T-helper 1 cell (primary cell): ENCODE measurements at places on chromosomes 3 and 15.

- no peak for DNase-seq
Measured at GRCh38 chr3:176766862-176767261, 430.4 kb downstream of the TBL1XR1 start.

DNA sequence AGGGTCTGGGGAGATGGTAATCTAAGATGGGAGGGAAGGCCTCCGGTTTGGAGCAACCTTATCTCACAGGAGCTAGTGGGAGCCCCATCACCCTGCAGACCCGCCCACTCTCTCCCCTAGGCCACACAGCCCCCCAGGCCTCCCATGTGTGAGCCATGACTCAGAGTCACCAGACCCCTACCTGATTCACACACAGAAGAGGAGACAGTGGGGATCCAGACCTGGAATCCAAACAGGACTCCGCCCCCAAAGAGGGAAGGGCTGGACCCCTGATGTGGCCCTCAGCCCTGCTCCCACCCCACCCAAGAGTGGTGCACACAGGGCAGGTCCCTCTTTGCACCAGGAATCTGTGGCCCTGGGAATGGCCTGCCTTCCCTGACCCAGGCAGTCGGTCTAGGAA, 97.4 kb downstream of the ADCY5 start:
- no peak for DNase-seq

DNA sequence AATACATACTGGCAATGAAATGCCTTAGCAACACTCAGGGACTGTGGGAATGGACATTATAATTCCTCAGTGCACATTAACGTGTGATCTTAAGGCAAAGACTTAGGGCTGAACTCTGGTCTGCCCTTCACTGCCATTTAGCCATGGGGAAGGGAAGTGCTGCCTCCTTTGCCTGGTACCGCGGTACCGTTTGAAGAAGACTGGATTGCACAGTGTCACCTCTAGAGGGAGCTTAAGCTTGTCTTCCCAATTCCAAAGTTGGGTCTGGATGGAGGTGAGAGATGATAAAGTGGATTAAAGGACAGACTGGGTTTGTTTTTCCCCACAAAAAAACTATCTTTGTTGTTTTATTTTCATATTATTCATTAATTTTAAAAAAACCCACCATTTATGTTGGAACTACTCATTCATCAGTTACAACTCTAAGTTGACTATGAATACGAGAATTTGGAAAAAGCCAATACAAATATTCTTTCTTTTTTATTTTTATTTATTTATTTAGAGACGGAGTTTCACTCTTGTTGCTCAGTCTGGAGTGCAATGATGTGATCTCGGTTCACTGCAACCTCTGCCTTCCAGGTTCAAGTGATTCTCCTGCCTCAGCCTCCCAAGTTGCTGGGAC, 60.0 kb upstream of the SYN2 start:
- no peak for DNase-seq

GRCh38 chr3:4738737-4739274, 240.4 kb upstream of the BHLHE40 start:
- DNase-seq, result no peak

DNA sequence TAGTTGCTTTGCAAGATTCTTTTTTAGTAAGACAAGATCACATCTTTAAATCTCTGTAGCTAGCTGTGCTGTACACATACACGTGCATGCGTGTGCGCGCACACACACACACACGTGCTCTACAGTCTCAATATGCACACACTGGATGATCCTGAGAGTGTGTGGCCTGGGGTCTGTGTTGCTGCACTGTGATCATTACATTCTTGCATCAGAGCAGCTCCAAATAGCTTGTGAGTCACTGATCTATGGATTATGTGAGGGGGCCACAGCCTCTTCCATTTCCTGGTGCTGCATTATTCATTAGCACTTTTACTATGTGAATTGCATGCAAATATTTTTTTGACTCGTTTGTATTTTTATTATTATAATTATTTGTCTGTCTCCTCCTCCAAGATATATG, 34.6 kb downstream of the MCTP2 start:
- DNase-seq, result no peak

DNA sequence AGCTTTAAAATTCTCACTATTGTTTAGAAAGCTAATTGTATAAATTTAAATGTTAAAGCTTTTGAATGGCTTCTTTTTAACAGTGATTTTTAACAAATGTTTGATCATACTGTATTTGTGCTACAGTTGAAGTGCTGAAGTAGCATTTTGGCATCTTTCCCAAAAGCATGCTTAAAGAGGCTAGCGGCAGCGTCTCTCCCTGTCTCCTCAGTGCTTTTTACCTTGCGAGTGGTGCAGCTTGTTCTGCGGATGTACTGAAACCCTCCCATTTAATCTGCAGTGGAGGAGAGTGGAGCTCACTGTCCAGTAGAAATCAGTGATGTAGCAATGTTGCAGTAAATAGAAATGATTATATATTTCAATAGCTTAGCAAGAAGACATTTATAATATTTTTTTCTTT, 43.7 kb downstream of the LRRC49 start:
- DNase-seq, result no peak

DNA sequence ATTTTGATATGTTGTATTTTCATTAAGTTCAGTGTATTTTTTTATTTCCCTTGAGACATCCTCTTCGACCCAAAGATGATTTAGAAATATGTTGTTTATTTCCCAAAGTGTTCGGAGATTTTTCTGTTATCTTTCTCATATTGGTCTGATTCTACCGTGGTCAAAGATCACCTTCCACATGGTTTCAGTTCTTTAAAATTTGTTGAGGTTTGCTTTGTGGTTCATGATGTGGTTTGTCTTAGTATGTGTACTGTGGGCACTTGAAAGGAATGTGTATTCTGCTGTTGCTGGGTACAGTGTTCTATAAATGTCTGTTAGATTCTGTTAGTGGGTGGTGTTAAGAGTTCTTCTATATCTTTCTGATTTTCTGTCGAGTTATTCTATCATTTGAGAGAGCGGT, 103.4 kb upstream of the FHIT start:
- DNase-seq, result no peak
